ENCODE measurements at places on chromosomes 1 and 21.

DNA sequence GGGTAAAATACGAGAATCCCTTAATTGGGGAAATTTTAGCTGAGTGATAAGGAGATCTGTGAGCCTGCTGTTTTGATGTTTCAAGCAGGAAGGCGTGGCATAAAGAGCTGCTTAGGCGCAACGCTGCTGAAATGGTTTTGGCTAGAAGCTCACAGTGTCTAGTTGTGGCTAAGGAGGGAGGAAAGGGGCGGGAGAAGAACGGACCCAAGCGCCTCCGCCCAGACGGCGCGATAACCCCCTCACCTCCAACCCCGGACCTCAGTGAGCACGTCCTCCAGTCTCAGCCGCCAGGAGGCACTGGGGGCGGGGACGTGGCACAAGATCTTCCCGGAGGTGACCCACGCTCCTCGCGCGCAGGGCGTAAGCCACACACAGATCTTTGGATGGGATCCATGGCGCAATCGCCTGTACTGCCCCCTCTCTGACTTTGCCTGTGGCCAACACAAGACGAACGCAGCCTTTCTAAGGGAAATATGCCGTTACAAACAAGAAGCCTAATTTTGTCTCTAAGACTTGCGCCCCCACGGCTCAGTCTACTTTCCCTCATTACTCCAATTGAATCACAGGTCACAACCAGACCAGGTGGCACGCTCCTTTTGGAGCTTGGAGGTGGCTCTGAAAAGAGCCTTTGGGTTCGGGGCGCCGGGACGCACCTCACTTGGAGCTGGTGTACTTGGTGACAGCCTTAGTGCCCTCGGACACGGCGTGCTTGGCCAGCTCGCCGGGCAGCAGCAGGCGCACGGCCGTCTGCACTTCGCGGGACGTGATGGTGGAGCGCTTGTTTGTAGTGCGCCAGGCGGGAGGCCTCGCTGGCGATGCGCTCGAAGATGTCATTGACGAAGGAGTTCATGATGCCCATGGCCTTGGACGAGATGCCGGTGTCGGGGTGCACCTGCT lies 23.4 kb upstream of the RNF187 start:
- DNase-seq, result no peak

GRCh38 chr1:10622910-10623685 lies 148.3 kb downstream of the PEX14 start:
- DNase-seq, result no peak

- no peak for DNase-seq
Observed at GRCh38 chr1:159869607-159870006, 7.2 kb upstream of the VSIG8 start.

DNA sequence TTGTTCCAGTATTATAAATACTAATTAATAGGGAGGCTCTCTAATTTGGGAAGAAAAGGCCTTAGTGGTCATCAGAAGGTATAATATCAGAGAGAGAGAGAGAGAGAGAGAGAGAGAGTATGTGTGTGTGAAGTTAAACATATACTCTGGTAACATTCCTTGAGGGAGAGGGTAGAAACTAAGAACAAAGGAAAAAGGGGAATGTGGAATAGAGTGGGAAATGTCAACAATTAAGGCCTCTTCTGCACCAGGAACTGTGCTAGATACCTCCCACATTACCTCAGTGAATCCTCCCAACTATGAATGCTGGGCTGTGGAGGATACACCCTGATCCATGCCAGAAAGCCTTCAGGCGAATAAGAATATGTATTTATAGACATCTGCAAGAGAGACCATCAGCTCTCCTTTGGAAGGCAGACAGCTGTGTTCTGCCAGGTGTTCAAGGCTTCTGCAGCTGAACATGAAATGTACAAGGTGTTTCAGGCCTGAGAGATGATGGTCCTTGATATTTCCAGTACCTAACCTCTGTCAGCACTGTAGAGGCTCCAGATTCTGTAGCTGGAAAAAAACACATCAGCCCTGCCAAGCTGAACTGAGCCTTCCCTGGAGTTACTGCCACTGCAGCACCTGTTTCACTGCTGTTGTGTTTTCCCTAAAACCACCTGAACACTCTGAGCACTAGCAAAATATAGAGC lies 29.1 kb downstream of the TBX15 start:
- no peak for DNase-seq

GRCh38 chr1:162193221-162193620 lies 123.7 kb downstream of the NOS1AP start:
- DNase-seq, result no peak

GRCh38 chr1:12556368-12556930 lies 61.6 kb downstream of the DHRS3 start:
- DNase-seq, result no peak

DNA sequence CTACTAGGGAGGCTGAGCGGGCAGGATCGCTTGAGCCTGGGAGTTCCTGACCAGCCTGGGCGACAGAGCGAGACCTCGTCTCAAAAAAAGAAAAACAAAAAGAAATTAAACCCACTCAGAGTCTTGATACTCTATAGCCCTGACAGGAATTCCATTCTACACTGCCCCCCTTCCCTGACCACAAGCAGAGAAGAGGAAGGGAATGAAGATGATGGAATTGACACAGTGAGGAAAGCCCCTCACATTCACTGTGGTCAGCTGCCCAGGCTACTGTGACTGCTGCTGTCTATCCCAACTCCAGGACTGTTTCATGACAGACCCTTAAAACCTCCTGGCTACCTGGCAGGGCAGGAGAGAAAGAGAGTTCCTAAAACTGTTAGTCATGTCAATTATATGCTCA lies 12.1 kb downstream of the LIN9 start:
- no peak for DNase-seq

DNA sequence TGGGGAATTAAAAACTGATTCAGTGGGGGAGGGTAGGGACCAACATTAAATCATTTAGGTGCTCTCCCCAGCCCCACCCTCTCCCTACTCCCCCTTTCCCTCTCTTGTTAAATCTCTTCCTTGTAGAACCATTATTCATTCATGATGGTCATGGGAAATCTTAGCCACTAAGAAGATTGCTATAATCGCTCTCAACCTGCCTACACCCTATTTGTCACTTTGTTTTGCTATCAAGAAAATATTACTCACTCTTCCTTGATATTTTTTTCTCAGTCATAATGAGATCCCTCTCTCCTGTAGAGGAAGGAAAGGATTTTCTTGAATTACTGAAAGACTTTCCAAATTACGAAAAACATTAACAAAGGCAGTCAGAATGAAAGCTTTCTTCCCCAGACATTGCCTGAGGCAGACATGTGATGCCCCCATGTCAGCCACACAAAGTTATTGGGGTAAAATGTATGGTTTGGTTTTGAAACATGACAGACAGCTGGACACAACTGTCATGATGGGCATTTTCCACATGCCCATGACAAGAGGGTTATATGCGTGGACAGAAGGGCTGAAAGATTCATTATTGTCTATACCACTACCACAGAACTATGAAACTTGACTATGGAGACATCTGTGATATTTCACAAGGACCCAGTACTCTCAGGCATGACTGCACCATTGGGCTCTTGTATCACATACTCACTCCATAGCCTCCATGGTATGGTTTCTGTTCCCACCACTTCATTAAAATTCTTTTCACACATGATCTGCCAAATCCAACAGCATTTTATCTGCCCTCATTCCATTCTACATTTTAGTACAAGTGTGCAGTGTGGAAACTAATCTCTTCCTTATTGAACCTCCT lies 420.1 kb downstream of the DISC1 start:
- no peak for DNase-seq

GRCh38 chr21:31173881-31174555 lies 135.7 kb upstream of the KRTAP19-8 start:
- DNase-seq, result no peak

- no peak for DNase-seq
Observed at GRCh38 chr1:200211157-200211556, 183.6 kb downstream of the NR5A2 start.

DNA sequence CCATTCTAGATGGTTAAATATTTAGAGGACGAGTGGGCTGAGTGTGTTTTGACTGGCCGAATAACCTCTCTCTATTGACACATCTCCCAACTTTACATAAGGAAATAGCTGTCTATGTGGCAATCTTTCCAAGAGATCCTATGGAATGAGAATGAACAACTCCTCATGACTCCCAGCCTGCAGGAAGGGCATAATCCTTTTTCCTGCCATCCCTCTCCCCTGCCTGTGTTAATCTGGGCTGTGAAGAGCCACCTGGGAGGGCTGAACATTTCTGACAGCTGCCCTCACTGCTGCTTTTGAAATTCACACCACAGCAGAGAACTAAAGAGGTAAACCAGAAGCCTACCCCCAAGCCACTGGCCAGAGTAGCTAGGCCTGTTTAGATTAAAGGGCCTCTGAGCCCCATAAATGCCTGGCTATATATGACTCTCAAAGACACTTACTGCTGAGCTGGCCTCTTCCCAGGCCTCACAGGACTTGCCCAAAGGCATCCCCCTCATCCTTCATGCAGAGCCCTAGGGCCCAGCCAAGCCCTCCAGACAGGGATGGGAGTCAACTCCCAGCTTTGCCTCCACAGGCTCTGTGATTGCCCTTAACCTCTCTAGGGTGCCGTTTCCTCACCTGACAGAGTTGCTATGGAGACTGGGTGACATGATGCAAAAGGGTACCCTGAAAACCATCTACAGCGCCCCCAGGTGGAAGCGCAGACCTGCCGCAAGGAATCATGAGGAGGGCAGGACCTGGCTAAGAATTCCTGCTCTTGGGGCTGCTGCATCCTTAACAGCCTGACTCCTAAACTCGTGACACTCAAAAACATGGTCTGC lies 42.0 kb upstream of the LDLRAP1 start:
- no peak for DNase-seq

GRCh38 chr1:202806845-202807450 lies 1.3 kb downstream of the KDM5B start:
- DNase-seq, result no peak

DNA sequence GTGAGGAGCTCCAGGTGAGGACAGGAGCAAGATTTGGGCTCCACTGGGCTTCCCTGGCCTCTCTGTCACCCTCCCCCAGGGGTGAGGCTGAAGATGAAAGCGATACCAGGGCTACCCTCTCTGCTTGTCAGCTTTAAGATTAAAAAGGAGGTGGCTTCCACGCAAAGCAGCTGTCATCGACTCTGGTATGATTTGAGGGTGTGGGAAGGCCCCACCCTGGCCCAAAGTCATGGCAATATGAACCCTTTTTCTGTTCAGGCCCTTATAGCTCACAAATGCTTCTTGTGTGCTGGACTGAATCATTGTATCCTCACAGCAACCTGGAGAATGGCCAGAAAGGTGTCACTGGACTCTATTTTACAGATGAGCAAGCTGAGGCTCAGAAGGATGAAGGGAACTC lies 41.6 kb downstream of the NUAK2 start:
- DNase-seq, result no peak

DNA sequence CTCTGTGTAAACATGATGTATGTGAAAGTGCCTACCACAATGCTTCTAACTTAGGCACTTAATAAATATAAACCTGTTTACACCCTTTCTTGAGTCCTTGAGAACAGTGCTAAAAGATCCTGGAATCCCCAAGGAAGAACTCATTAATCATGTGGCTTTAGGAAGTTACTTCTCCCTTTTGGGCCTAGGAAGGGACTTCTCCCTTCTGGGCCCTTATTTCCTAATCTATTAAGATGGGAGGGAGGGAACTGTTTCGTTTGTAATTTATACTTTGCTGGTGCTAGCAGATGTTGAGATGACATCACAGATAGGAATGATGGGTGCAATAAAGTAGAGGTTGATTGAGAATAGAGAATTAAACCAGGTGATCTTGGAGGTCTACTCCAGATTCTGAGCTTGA lies 1.2 kb downstream of the BTF3L4 start:
- DNase-seq, result no peak

GRCh38 chr1:75614399-75614756 lies 3.5 kb upstream of the SLC44A5 start:
- no peak for DNase-seq

- no peak for DNase-seq
Observed at GRCh38 chr21:34945288-34945687, 103.8 kb downstream of the RUNX1 start.

GRCh38 chr1:6419397-6419803 lies 319 bp downstream of the HES2 start:
- DNase-seq, result no peak

GRCh38 chr1:243786531-243786930 lies 63.5 kb downstream of the AKT3 start:
- no peak for DNase-seq

- DNase-seq, result no peak
Observed at GRCh38 chr1:6243993-6244392, at the start of gene HES3. Gene HES3, plus strand, starts transcription at chr1:6244179. Its CDS starts 187 bp downstream, at chr1:6244366.

DNA sequence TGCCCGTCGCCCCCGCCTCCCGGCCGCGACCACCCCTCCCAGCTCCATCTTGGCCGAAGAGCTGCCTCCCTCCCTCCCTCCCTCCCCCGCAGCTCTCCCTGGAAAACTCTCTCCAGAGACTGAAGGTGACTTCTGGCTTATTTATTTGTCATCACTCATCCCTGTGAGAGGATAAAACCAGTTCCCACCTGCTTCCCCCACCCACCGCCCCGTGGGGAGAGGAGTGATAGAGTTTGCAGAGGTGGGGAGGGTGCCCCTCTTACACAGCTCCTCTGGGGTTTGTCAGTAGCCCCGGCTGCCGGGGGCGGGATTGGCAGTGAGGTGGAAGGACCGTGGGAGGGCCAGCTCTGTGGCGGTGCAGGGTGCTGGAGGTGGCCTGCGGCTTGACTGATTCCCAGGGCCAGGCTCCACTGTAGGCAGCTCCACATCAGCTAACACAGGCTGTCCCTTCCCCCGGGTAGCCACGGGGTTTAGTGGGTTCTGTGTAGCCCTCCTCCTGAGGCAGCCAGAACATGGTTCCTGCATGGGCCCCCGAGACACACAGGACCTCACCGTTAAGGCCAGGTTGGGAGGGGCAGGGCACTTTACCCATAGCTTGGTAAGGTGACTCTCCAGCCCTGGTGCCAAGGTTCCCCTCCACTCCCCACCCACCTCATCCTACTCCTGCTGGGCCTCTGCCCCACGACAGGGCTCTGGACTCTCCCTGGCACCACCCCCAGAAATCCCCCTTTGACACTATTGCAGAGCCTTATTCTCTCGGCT lies 62.2 kb downstream of the ELK4 start:
- DNase-seq, result no peak

- no peak for DNase-seq
Observed at GRCh38 chr1:201000391-201000790, 23.1 kb downstream of the KIF21B start.

DNA sequence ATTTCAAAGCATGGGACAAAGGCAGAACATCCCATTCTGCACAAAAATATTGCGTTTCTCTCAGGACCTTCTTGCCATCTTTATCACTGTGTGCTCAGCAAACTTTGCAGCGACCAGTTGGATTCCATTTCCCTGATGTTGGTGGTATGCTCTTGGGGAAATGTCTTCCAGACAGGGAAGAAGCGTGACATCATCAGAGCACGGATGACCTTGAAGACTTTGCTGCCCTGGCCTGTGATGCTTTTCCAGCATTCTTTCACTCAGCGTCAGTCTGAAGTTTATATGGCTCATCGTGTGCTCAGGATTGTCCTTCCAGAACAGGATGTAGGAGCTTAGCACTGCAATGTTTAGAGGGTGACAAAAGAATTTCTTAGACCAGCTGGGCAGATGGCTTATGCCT lies 131.4 kb upstream of the F3 start:
- DNase-seq, result no peak

GRCh38 chr1:70819231-70819630 lies 228.4 kb downstream of the PTGER3 start:
- no peak for DNase-seq
